Activated CD8-positive, alpha-beta memory T cell treated with anti-CD3 and anti-CD28 coated beads for 1 hour (primary cell): ENCODE measurements at places on chromosomes 1 and 21.

- no peak for DNase-seq
Measured at GRCh38 chr1:31033598-31033997, 31.9 kb downstream of the PUM1 start.

DNA sequence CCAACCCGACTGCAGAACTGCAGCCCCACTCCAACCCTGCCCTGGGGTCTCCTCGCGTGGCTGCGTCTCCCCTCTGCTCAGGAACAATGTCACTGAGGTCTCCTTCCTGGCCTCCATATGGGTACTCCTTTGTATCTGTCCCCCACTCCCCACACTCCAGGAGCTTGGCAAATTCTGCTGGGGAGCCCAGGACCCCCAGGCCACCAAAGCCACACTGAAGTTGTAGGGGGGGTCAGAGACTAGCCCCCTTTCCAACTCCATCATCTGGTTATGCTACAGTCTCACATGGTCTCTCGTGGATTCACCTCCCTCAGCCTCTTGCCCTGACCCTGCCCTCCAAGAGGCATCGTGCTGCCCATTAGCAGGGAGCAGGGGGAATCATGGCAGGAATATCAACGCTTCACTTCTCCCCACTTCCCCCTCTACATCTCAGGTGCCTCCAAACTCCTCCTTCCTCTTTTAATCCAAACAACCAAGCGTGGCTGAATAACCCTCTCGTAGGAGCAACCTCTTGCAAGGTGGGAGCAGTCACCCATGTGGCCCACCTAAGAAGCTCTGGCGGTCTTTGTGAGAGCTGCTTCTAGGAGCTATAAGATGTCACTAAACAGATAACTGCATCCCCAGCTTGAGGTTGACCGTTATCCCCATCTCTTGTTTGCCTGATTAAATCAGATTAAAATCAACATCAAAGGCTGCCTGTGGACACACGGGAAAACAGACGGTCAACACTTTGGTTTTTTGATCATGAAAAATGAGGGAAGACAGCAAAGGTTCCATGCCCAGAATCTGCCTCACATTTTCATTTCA is 86.4 kb downstream of the MIS18A start:
- no peak for DNase-seq

GRCh38 chr1:44673675-44674112 is 587 bp downstream of the TMEM53 start:
- DNase-seq, result no peak

DNA sequence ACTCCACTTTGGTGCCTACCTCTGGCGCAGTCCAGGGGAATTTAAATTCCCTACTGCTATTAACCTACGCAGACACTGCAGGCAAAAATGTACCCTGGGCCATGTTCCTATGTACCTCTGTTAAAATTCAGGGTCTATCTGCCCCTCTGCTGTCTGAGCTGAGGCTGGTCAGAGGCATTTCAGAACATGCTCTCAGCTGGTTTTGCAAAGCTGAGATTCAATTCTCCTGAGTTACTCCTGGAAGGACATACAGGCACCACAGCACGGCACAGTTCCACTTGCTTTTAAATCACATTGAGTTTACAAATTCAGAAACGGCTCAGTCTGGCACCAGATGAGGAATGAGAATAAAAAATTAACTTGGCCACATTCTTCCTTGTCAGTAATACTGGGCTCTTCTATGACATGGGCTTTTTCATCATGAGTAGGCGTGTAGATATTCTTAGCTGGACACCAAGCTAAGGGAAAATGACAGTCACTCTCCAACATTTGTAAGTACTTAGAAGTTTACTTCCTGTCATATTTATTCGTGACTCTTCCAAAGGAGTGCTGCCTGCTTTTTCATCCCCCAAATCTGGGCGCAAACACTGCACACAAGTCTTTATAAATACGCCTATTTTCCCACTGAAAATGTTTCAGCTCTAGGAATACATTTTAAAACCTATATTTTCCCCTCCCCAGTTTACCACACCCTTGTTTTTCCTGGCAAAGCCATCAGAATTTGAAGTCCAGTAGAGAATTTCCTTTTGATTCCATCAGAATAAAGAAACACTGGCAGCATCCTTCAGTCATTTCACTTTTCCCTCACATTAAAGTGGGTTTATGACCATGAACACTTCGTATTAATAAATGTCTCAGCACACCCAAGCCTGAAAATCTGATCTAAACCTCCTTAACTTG is 1.9 kb downstream of the C1orf198 start:
- no peak for DNase-seq

DNA sequence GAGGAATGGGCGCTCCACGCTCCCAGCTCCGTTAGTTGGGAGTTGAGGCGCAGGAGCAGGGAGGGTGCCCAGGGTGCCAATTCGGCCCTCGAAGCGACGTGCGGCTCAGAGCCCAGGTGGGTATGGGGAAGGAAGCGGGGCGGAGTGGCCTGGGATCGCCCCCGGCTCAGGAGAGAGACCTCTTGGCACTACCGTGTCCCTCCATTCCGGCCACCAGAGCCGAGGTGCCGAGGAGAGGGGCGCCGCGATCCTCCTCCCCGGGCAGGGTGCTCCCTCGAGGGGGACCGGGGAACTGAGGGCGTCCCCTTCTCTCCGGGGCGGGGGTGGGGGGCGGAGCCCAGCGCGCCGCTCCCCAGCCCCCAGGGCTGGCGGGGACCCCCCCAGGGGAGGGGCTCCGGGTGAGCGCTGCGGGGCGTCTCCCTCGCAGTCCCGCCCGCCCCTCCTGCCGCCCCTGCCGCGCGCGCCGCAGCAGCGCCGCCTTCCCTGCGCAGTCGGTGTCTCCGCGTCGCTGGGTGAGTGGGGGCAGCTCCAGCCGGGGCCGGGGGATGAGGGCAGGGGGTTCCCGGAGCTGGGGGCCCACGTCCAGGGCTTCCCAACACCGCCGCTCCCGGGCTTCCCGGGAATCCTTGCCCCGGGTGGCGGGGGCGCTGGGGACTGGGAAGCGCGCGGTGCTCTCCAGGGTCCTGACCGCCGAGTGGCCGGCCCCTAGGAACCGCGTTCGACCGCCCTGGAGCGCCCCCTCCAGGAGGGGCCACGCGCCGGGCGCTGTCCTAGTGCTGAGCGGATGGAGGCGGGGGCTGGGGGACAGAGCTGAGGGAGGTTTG is at the start of gene HPCA:
HPCA (plus strand) TSS at position 488 of the 824 bp plus-strand sequence. CDS start 2,408 bp downstream, outside the sequence.
- DNase-seq, result no peak
